ENCODE measurements at places on chromosomes 2 and 18. TPM values are rescaled to one million over a fixed set of nuclear protein-coding genes. Genes with fewer than 3 reads are reported as not detected.

DNA sequence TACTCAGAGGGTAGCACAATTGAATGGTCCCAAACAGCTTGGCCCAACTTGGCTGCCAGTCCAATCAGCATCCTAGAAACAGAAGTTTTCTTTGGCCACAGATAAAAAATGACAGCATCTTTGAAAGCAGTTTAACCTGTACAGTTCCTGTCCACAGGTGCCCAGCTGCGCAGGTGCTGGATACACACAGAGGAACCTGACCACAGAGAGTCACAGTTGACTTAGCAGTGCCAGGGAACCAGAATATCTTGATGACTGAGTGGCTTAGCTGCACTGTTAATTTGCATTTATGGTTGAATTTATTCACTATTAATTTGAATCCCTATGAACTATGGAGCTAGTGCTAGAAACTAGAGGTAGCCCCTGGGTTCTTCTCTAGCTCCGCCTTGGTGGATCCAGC lies 93.7 kb downstream of the TPGS2 start:
- H3K4me3 ChIP-seq = no peak overlapping the region
- H3K4me1 ChIP-seq = no peaks in the 10 kb centered on the region
- no peak overlapping the region for H3K27ac ChIP-seq
- H3K36me3 ChIP-seq = no peaks in the 10 kb centered on the region
- DNase-seq = no peak

GRCh38 chr18:6543330-6543908 lies 128.7 kb upstream of the L3MBTL4 start:
- H3K36me3 ChIP-seq = no peaks in the 10 kb centered on the region
- H3K4me3 ChIP-seq = no peak overlapping the region
- no peak for DNase-seq
- peaks cover 12% of the 10 kb centered on the region for H3K4me1 ChIP-seq
- no peaks in the 10 kb centered on the region for H3K27me3 ChIP-seq
- H3K27ac ChIP-seq = no peak overlapping the region

GRCh38 chr18:72833471-72833870 lies 34.3 kb downstream of the NETO1 start:
- no peak overlapping the region for H3K27ac ChIP-seq
- no peaks in the 10 kb centered on the region for H3K36me3 ChIP-seq
- DNase-seq = no peak
- H3K4me3 ChIP-seq = no peak overlapping the region
- no peaks in the 10 kb centered on the region for H3K27me3 ChIP-seq

- no peak overlapping the region for H3K27ac ChIP-seq
- DNase-seq = no peak
- no peaks in the 10 kb centered on the region for H3K27me3 ChIP-seq
- H3K4me3 ChIP-seq = no peak overlapping the region
- H3K36me3 ChIP-seq = no peaks in the 10 kb centered on the region
- H3K4me1 ChIP-seq = no peaks in the 10 kb centered on the region
These were observed 19.2 kb upstream of the SIGLEC15 start for GRCh38 chr18:45806226-45806625.

DNA sequence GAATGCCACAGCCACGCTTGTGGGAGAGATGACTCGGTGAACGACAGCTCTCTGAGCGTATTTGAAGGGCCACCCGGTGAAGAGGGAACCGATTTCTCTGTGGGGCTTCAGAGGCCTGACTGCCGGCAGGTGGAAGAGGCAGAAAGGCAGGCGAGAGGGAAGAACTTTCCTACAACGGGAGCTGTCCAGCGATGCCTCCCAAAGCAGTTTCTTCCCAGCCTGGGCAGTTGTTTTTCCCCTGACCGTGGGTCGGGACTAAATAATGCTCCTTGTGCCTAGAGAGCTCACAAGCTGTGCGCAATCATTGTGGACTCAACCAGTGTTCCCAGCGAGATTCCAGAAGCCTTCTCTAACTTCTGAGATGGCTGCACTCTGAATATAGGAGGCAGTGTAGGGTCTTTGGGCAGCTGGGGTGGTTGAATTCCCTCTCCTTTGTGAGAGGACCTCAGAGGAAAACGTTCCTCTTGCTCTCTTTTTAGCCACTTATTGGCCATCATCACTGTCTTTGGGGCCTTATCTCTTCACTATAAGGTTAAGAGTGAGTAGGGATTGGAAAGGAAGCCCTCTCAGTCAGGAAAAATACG lies 710 bp downstream of the SEC11C start:
- peaks cover 28% of the 10 kb centered on the region for H3K4me1 ChIP-seq
- peak overlapping the region; percentile 97 for H3K27ac ChIP-seq
- DNase-seq = peak; percentile 35
- H3K36me3 ChIP-seq = no peaks in the 10 kb centered on the region
- H3K4me3 ChIP-seq = peak overlapping the region; percentile 98

DNA sequence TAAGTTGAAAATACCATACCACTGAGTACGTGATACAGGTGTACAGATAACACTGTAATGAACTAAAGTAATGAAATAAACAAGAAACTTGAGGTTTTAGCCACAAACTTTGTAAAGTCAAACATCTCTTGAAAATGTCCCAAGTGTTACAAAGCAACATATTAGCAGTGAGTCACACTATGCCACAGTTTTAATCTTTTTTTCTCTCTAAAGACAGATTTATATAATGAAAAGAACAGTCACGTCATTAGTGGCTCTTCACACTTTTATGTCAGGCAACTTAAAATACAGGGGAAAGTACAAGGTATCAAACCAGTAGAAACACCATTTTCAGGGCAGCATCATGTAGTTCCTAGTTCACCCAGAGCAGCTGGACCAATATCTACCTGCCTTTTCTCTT lies 42.1 kb downstream of the RAPH1 start:
- DNase-seq = no peak
- peaks cover 3% of the 10 kb centered on the region for H3K4me1 ChIP-seq
- no peak overlapping the region for H3K27ac ChIP-seq
- no peak overlapping the region for H3K4me3 ChIP-seq
- H3K36me3 ChIP-seq = no peaks in the 10 kb centered on the region

- no peaks in the 10 kb centered on the region for H3K36me3 ChIP-seq
- H3K27ac ChIP-seq = peak overlapping the region; percentile 74
- no peaks in the 10 kb centered on the region for H3K27me3 ChIP-seq
- H3K4me3 ChIP-seq = no peak overlapping the region
These were observed 62.0 kb upstream of the SLC35F5 start for GRCh38 chr2:113818382-113818951.

GRCh38 chr2:88826399-88826798 lies 134.9 kb downstream of the RPIA start:
- peaks cover 11% of the 10 kb centered on the region for H3K4me1 ChIP-seq
- no peak for DNase-seq

DNA sequence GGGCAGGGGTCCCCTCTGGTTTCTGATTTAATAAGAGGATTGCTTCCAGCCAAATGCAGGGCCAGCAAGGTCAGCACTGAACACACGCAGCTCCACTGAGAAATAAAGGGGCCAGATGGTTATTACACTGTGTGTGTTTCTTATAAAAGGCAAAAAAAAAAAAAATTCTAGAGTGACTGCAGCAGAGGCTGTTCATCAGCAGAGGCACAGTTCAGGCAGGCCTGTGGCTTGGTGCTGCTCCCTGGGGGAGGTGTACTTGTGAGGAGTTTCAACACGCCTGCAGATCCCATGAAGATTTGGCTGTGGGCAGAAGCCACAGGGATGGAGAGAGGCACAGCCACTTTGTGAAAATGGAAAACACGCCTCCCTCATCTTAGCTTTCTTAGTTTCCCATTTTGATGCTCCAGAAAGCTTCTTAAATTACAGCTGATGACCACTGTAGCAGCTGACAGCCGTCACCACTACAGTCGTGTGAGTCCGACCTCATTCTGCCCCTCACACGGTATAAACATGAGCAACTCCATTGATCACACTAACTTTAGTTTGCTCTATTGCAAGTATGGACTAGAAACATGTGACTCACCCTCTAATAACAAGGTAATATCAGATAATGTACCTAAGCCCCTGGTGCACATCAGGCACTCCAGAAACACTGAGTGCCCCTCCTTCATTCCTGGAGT lies 726.5 kb upstream of the RAB6C start:
- H3K36me3 ChIP-seq = no peaks in the 10 kb centered on the region
- no peak for DNase-seq
- no peak overlapping the region for H3K4me3 ChIP-seq
- no peaks in the 10 kb centered on the region for H3K27me3 ChIP-seq
- H3K4me1 ChIP-seq = no peaks in the 10 kb centered on the region

- H3K4me1 ChIP-seq = no peaks in the 10 kb centered on the region
- H3K27ac ChIP-seq = no peak overlapping the region
- H3K36me3 ChIP-seq = no peaks in the 10 kb centered on the region
- no peaks in the 10 kb centered on the region for H3K27me3 ChIP-seq
- H3K4me3 ChIP-seq = no peak overlapping the region
These were observed 31.9 kb upstream of the EFR3B start for GRCh38 chr2:25009954-25010353.

- H3K4me1 ChIP-seq = no peaks in the 10 kb centered on the region
- H3K27ac ChIP-seq = no peak overlapping the region
- H3K27me3 ChIP-seq = no peaks in the 10 kb centered on the region
- DNase-seq = no peak
These were observed 76.3 kb downstream of the DYNC1I2 start for GRCh38 chr2:171763602-171764001.

GRCh38 chr18:12491611-12492435 lies 84.1 kb downstream of the PRELID3A start:
- H3K4me3 ChIP-seq = no peak overlapping the region
- H3K4me1 ChIP-seq = no peaks in the 10 kb centered on the region
- H3K36me3 ChIP-seq = no peaks in the 10 kb centered on the region

DNA sequence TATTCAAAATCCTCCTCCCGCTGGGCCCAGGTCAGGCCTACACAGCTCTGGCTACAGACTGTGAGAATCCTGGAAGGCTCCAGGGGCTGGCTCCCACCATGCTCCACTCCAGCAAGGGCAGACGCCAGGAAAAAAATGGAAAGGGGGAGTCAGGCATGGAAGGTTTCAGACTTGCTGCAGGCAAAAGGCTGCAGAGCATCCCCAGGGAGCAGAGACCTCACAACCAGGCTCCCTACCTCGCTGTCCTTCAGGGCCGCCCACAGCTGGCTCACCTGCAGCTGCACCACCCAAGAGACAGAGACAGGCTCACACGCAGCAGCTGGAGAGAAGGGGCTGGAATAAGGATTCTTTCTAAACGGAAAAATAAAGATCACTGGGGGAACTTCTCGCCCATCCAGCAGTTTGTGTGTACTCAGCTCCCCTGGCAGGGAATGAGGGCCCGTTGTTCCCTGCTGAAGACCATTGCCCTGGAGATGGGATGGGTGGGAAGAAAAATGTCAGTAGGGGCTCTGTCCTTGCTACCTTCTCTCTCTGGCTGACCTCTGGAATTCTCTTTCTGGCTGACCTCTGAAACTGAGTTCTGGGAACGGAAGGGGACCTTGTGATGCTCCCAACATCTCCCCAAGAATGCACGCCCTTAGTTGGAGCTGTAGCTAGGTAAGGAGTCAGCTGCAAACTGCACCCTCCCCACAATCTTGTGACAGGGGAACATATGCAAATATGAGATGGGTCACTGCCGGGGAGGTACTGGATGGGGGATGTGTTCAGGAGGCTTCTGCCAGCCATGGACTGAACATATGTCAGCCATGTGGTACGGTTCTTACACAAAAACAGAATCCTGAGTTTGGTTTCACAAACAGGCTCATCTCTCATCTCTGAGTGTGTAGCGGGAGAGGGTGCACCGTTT lies 34.5 kb downstream of the BCL2 start:
- H3K4me3 ChIP-seq = no peak overlapping the region
- H3K4me1 ChIP-seq = no peaks in the 10 kb centered on the region
- no peaks in the 10 kb centered on the region for H3K27me3 ChIP-seq
- H3K27ac ChIP-seq = no peak overlapping the region
- DNase-seq = no peak
- no peaks in the 10 kb centered on the region for H3K36me3 ChIP-seq

DNA sequence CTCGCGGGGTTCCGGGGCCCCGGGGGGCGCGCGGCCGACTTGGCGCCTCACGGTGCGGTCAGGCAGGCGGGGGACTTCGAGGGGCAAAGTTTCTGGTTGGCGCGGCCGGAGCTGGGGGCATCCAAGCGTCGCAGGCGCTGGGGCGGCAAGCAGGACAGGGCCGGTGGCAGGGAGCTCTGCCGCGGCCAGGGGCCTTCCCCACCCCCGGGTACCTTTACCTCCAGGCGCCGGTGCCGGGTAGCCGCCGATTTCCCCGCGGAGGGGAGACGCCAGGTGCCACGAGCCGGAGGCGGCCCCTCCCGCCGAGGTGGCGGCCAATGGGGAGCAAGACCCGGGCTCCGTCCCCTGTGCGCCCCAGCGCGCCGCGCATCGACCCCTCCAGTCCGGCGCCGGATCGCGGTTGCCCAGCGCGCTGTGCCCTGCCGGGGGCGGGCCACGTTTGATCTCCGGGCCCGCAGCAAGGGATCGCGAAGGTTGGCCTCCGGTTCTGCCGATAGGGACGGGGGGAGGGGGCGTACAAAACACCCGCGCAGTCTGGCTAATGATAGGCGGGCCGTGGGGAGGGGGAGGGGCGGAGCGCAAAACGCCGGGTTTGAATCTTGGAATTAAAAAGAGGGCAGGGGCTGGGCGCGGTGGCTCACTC lies at the start of gene ST8SIA5:
ST8SIA5 (minus strand) TSS at position 495 of the 643 bp plus-strand sequence. CDS start 545 bp downstream, outside the sequence.
- H3K36me3 ChIP-seq = no peaks in the 10 kb centered on the region
- no peaks in the 10 kb centered on the region for H3K27me3 ChIP-seq
- peaks cover 23% of the 10 kb centered on the region for H3K4me1 ChIP-seq

DNA sequence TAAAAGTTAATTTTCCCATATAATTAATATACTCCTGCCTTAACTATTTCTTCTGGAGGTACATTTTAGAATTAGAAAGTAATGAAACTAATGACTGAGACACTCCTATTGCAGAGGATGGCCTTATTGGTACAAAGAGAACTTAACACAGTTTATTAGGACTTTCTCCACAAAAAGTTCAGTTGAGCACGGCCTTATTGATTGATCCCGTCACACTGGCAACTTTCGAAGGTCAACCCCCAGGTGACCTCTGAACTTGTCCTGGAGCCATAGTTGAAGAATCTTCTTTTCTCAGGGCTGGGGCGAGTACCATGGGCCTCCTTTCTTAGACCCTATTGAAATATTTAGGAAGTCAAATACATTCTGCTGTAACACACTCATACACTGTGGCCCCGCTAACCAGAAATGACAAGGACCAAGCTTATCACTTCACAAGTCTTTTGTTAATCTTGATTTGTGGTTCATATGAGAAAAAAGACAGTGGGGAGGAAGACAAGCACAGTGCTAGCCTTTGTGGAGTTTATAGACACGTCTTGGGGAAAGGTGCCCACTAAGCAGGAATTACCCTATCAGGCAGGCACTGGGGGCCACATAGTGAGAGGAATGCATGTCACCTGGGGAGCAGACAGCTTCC lies 11.2 kb downstream of the SPP2 start:
- no peak for DNase-seq
- H3K36me3 ChIP-seq = no peaks in the 10 kb centered on the region
- H3K27me3 ChIP-seq = no peaks in the 10 kb centered on the region
- no peak overlapping the region for H3K4me3 ChIP-seq

DNA sequence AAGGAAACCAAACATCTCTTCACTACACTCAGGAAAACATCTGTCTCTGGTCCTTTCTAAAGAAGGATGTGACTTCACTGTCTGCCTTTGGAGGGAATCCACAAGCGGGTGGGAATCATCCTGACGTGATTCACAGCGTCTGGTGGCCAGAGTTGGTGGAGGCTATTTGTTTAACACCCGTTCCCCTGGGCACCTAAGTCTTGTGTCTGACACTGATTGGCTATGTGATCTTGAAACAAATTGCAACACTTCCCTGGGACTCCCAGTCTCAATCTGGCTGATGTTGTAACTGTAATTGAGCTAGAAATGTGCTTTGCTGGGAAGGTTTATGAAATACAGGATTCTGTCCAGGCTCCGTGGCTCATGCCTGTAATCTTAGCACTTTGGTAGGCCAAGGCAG lies 28.8 kb upstream of the SIX3 start:
- H3K27me3 ChIP-seq = no peaks in the 10 kb centered on the region
- no peak overlapping the region for H3K4me3 ChIP-seq
- H3K27ac ChIP-seq = no peak overlapping the region

Gene ST8SIA5
- under 0.01 TPM for total RNA-seq

Gene RIT2
- not detected for total RNA-seq

Gene FBLN7
- total RNA-seq = 3.9 TPM

Gene KIAA1328
- total RNA-seq = 10.9 TPM

Gene TRIM43
- total RNA-seq = not detected

Gene SERPINB7
- not detected for total RNA-seq

Gene PTPN18
- total RNA-seq = 156 TPM

Gene DUSP11
- 13.7 TPM for total RNA-seq

Data from body of pancreas (tissue), 4 donors.